ENCODE measurements at places on chromosomes 12 and 14.

- DNase-seq: no peak
Observed at GRCh38 chr12:15555446-15555845, 233.1 kb downstream of the PTPRO start.

GRCh38 chr14:27327095-27327494 lies 729.3 kb upstream of the NOVA1 start:
- no peak for DNase-seq

DNA sequence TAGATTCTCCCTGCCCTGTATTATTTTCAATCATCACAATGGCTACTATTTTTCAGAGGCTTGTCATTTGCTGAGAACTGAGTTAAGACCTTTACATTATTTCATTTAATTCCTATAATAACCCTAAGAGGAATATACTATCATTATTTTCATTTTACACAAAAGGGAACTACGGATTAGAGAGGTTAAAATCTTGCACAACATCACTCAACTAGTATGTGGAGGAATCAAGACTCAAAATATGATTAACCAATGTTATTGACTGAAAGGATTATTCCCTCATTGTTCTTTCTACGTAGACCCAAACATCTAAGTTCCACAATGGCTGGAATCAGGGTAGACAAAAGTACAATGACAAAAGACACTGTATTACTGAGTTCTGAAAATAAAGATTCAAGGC lies 45.0 kb downstream of the GPR65 start:
- no peak for DNase-seq

DNA sequence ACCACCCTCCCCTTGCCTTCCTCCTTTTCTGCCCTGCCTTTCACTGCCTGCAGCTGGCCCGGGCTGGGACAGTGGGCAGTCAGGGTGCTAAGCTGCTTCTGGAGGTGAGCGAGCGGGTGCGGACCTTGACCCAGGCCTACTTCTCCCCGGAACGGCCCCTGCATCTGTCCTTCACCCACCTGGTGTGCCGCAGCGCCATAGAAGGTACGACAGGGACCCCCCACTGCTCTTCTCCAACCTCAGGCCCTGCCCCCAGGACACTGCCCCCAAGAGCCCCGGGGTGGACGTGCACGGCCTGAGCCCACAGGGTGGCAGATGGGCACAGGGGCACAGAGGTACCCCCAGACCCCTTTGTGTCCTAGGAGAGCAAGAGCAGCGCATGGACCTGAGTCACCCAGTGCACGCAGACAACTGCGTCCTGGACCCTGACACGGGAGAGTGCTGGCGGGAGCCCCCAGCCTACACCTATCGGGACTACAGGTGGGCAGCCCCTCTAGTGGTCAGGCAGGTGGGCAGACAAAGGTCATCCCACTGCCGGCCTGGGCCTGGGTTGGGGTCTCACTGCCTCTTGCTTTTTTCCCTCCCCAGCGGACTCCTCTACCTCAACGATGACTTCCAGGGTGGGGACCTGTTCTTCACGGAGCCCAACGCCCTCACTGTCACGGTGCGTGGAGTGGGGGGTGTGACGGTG lies 3.2 kb upstream of the GNB3 start:
- no peak for DNase-seq

- no peak for DNase-seq
Observed at GRCh38 chr12:57270966-57271470, 20.0 kb upstream of the STAC3 start.

DNA sequence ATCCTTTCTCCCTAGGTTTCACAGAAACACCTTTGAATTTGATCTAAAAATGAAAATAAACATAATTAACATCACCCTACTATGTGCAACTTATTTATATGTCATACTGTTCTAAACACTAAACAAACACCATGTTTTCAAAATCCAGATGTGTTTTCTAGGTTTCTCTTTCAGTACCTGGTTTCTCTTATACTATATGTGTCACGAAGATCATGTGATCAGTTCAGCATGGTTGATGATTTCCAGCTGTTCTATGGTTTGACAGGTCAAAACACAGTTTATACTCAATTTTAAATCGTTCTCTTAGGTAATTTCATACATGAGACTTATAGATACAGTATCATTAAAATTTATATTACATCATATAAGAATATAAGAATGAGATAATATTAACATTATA lies 373.1 kb downstream of the SOX5 start:
- DNase-seq: no peak

DNA sequence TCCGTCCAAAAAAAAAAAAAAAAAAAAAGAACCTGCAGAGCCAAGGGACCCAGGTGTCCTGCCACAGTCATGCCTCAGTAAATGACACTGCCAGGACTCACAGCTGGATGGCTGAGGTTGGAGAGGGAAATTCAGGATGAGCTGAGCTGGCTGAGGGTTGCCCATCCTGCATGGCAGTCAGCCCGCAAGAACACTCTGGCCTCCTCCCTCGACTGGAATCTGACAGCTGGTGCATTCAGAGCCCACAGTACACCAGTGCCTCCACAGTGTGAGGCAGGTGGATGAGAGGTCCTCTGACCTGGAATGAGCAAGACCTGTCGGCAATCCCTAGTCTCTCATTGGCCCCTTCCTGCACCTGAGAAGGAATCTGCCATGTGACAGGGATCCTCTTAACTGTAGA lies 74.4 kb upstream of the GPR68 start:
- no peak for DNase-seq

- no peak for DNase-seq
Observed at GRCh38 chr14:36271939-36272907, 48.2 kb downstream of the MBIP start.

GRCh38 chr12:94152292-94153078 lies 4.1 kb downstream of the PLXNC1 start:
- no peak for DNase-seq
